8988T (cell line): ENCODE measurements at places on chromosomes 7 and 10.

GRCh38 chr10:74750848-74751274, 75.5 kb upstream of the KAT6B start:
- no peak for DNase-seq

GRCh38 chr10:44799966-44800365, 111.2 kb upstream of the TMEM72 start:
- no peak for DNase-seq

DNA sequence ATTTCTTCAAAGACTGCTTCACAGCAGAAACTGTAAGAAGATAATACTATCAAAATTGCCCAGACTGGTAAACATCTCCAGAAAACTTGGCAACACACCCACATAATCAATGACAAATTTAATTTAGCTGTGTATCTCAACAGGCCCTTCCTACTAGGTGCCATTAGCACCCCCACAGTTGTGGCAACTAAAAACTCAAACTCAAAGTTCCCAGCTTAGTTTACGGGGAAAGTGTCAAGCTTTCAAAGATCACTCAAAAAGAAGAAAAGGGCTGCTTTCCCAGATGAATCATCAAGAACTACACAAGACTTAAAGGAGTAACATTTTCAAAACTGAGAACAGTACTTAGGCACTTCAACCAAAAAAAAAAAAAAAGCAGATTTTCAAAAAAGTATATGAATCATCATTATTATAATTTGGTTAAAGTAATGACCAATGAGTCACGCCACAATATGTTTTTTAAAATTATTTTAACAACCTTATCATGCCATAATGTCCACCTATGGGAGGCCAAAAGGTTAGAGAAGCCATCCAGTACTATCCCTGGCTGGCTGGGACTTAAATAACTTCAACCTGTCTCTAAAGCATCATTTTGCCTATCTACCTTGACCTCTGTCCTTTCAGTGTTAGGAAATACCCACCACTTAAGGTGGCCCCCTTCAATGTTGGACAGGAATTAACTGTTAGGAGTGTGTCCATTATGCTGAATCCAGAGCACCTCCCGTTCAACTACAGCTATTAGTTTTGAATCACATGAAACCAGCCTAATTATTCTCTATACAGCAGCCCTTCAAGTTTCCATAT, 90.8 kb downstream of the ZFAND4 start:
- no peak for DNase-seq

DNA sequence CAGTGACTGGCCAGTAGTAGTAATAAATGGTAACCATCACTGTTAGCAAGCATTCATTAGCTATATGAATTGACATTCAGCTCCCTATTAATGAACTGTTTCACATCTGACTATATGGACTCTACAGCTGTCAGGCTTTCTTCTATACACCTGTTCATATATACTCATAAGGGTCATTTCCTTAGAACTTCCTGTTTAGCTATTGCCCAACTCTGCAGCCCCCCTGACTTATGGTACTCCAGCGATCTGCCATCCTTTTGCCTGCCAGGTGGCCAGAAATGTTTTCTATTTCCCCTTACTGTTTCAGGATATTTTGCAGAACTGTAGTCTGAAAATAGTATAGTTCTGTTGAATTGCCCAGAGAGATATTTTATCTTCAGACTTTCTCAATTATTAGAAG, 56.6 kb downstream of the TASOR2 start:
- no peak for DNase-seq

GRCh38 chr7:93563584-93563983, 10.9 kb downstream of the CALCR start:
- no peak for DNase-seq

GRCh38 chr10:68155615-68156210, 46.4 kb downstream of the MYPN start:
- DNase-seq, result no peak
